ENCODE measurements at places on chromosomes 3 and 15.
A peak's percentile ranks its signal among the peaks of the same experiment; 100 is the strongest.

DNA sequence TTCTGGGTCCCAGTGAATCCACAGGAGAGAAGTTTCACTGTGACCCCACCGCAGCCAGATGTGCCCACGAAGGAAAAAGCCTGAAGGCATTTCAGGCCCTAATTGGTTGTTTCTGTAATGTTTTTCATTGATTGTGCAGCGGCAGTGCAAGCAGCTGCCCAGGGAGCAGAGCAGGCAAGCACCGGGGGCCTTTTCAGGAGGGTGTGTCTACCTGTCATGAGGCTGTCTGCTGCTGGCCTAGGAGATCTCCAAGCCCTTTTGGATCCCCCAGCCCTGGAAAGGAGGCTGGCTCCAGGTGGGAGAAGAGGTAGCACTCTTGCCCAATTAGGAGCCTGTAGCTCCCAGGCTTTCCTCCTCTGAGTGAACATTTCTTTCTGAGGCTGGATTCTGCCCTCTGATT, 108.8 kb downstream of the EPHB1 start:
- DNase-seq, result no peak

GRCh38 chr3:124920718-124921117, 13.8 kb downstream of the MUC13 start:
- no peak for DNase-seq

GRCh38 chr15:31274496-31275330, 51.9 kb upstream of the KLF13 start:
- no peak for DNase-seq

DNA sequence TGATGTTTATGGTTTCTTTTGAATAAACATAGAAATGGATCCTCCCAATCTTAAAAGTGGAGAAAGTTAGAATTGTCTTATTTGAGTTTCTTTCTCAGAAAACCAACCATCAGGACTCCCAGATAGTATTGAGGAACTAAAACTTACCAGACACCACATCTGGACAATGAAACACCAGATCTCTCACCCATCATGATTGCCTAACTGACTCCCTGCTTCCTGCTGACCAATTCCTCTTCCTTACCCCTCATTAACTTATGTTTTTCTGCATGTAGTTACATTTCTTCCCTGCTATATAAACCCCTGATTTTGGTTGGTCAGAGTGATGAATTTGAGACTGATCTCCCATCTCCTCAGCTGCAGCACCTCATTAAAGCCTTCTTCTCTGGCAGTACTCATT, 242.0 kb upstream of the SETMAR start:
- peak; percentile 30 for DNase-seq

- DNase-seq, result no peak
These were observed 31.1 kb downstream of the FAH start for GRCh38 chr15:80183886-80184285.

GRCh38 chr3:26205475-26205874, 415.6 kb downstream of the OXSM start:
- DNase-seq, result no peak

- no peak for DNase-seq
These were observed 593.3 kb downstream of the UNC13C start for GRCh38 chr15:54571576-54571975.

- peak; percentile 78 for DNase-seq
These were observed 513 bp downstream of the CLASP2 start for GRCh38 chr3:33717616-33717865.

- no peak for DNase-seq
These were observed 293.1 kb downstream of the SUCLG2 start for GRCh38 chr3:67361323-67361722.

DNA sequence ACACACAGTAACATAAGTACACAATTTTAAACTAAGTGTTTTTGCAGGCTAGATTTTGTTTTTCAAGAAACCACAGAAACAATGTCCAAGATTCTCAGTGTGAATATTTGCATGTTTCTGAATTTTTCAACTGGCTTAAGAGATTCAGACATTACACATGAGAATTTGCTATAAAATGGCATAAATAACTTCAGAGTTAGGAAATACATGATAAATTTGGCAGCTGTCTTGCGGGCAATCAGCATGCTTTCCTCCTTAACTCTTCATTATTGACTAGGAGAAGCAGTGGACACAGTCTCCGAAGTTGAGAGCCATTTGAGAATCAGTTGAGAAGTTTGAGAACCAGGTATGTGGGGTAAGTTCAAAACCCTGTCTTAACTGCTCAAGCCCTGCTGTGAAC, 625.6 kb upstream of the SGO1 start:
- DNase-seq, result no peak

DNA sequence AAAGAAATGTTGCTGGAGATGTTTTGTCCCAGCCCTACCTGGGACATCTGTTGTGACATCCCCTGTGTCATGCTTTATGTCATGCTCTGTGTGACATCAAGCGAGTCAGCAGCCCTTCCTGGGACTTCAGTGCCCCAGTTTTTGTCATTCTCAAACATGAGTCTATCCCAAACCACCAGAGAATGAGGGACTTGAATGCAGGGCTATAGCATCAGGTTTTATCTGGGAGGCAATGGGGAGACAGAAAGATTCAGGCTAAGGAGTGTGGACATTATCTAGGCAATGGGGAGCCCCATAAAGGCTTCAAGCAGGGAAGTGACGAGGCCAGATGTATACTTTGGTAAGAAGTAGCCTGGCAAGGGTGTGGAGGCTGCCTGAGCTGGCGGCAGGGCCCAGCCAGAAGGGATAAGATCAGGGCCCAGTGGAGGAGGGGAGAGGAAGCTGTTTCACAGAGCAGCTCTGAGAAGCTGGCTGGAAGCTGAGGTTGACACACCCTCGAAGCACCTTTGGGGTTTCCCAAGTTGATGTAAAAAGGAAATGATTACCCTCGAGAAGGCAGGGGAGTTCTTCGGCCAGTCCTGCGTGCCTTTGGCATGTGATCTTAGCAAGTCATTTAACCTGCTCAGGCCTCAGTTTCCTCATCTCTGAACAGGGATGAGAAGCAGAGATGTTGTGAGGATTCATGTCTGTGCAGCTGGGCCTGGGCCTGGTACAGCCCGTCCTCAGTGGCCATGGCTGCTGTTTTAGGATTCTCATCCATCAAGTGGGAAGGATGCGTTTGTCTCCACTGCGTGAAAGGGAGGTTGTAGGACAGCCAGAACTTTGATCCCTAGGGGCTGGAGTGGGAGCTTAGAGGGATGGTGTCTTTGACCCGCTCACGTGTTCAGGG, 34.3 kb downstream of the IRAK2 start:
- peak; percentile 88 for DNase-seq

DNA sequence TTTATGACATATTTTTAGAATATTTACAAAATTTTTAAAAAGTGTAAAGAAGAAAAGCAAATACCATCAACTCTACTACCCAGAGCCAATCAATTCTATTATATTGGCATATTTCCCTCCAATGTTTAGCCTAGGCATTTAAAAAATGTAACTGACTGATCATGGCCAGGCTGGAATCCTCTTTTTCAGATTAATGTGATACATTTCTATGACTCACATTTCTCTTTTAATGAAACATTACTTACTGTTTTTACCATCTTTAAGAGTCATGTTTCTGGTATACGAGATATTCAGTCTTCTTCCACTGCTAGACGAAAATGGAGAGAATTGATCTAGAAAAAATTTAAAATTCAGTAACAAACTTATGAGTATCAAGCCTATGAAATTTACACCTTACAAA, 53.4 kb upstream of the DCUN1D1 start:
- DNase-seq, result no peak

GRCh38 chr3:197487911-197488391, 67.8 kb downstream of the BDH1 start:
- no peak for DNase-seq

DNA sequence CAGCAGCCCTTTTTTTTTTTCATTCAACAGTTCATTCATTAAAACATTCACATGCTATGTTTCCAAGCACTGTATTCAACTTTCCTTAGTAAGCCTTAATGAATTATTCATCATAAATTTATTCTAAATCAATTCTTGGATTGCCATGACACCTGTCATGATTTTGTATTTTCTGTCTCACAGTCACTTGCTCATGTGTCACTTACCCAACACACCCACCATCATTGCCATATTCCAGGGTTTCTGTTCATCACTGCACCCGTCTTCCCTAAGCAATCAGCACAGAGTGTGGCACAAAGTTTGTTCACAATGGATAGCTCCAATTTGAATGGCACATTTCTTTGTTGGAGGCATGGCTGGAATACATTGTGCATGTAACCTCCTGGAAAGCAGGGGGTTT, 27.2 kb downstream of the CPNE4 start:
- DNase-seq, result no peak

DNA sequence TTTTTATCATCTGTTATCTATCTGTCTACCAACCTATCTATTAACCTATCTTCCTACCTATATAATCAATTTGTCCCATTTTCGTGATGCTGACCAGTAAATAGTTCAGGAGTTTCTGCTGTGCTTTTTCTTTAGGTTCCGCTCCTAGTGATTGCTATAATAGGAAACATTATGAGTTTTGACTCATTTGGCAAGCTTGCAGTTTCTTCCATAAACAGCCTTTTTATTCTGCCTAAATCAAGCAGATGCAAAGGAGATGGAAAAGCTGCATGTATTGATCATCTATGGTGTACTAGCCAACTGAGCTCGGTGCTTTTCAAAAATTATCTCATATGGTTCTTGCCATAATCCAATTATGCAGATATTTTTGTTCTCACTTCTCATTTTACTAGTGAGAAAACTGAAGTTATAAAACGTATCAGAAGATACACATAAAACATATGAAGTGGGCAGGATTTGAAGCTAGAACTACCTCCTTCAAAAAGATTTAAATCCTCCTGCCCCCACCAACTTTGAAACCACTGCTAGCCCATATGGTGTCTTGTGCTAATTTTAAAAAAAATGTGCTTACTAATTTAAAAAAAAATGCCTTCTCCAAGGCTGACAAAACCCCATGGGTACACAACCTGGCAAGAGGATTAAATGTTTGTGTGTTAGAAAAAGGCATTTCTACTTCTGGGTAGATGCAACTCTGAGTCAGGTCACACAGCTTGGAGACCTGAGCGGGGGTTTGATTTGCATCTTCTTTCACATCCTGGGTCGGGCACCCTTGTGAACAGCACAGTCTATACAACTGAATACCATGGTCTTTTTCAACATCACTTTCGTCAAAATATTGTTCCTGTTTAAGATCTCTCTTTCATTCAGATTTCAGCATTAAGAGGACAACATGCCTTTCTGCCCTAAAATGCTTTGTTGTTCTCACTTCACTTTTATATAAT, 267.0 kb downstream of the CHL1 start:
- no peak for DNase-seq

DNA sequence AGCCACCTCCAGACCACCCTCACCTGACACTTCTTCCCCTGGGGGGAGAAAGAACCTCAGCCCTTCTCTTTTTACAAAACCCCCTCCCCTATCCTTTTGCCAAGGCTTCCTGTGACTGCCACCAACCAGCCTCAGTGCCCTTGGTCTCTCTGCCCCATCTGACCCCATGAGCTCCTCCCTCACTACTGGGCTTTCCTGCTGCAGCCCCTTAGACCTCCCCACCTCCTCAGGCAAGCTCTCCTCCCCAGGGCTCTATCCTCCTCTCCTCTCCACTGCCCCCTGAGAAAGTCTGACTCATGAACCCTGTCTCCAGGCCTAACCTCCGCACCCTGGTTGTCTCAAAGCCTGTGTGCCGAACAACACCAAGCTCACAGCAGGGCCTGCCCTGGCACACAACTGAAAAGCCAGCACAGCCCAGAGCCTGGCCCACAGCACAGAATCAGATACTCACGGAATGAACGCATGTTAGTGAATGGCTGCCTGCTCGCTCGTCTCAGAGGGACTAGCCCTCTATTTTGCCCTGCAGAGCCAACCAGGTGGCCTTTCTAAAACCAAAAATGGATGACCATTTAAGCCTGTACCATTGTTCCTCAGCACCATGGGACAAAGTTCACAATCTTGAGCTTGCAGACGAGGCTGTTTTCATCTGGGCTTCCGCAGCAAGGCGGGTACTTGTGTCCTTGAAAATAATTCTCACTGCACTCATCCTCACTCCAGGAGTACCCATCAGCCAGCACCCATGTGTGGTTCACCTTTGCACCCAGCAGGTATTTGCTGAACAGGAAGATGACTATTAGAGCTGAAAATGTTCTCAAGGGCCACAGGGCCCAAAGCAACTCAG, 1.7 kb downstream of the CHDH start:
- no peak for DNase-seq

GRCh38 chr3:188510366-188510765, 356.4 kb downstream of the LPP start:
- no peak for DNase-seq

DNA sequence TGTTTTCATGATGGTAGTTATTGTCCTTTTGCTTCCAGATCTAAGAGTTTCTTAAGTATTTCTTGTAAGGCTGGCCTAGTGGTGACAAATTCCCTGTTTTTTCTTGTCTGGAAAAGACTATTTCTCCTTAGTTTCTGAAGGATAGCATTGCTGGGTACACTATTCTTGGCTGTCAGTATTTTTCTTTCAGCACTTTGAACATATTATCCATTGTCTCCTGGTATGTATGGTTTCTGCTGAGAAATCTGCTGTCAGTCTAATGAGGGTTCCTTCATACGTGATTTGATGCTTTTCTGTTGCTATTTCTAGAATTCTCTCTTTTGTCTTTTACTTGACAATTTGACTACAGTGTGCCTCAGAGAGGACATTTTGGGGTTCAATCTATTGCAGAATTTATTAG, 134.3 kb downstream of the CGGBP1 start:
- DNase-seq, result peak; percentile 10

DNA sequence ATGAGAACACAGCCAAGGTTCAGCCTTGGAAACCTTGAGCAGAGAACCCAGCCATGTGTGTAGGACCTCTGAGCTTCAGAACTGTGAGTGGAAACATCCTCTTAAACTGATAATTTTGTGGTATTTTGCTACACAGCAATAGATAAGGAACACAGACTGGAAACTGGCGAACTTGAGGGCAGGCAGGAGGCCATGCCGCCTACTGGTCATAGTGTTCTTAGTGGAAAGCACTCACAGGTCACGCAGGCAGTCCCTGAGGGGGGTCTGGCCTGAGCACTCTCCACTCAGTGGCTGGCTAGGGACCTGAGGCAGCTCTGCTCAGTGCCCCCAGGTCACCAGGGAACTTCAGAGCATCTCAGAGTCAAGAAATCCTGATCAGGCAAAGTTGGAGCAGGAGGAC, 9.7 kb upstream of the XIRP1 start:
- peak; percentile 90 for DNase-seq

- peak; percentile 71 for DNase-seq
These were observed 1.5 kb downstream of the WHAMM start for GRCh38 chr15:82810890-82811426.

All from hematopoietic multipotent progenitor cell treated with erythropoietin and hydrocortisone succinate and interleukin-3 and kit ligand, for 6 days (in vitro differentiated cells).